ENCODE measurements at places on chromosomes 2 and 18.

GRCh38 chr2:16246281-16246850 is 306.0 kb downstream of the MYCN start:
- no peak for DNase-seq

GRCh38 chr18:43279015-43279744 is 1.9 kb upstream of the SYT4 start:
- DNase-seq: no peak

DNA sequence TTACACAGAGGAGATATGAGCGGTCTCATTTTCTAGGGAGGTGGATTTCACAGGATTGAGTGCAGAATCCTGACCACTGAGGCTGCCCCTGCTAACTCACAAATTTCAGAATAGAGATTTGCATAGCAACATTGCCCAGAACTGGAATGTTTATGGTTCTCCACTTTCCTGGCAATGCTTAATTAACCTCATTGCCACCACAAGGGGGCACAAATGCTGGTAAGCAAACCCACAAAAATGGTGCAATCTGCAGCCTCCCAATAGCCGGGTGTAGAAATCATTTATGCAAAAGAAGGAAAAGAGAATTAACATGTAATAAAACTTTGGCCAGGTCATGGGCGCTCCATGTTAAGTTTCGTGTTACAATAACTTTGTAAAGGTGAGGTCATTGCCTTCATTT is 112.4 kb downstream of the CYRIA start:
- DNase-seq: peak; percentile 17

DNA sequence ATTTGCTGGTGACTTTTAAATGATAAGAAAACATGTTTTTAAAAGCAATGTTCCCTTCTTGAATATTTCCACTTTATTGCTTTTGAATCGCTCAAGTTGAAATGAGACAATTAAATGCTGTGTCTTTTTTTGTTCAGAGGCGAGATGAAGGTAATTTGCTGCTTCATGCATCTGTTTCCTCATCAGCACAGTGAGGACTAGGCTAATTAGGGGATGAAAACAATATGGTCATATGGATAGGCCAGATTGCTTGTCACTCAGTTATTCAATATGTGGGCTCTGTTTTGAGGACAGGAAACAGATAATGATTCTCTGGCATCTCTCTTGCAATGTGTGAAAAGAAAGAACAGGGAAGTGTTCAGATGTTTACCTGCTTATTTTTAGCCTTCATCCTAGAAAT is 61.0 kb downstream of the ERBB4 start:
- DNase-seq: no peak

DNA sequence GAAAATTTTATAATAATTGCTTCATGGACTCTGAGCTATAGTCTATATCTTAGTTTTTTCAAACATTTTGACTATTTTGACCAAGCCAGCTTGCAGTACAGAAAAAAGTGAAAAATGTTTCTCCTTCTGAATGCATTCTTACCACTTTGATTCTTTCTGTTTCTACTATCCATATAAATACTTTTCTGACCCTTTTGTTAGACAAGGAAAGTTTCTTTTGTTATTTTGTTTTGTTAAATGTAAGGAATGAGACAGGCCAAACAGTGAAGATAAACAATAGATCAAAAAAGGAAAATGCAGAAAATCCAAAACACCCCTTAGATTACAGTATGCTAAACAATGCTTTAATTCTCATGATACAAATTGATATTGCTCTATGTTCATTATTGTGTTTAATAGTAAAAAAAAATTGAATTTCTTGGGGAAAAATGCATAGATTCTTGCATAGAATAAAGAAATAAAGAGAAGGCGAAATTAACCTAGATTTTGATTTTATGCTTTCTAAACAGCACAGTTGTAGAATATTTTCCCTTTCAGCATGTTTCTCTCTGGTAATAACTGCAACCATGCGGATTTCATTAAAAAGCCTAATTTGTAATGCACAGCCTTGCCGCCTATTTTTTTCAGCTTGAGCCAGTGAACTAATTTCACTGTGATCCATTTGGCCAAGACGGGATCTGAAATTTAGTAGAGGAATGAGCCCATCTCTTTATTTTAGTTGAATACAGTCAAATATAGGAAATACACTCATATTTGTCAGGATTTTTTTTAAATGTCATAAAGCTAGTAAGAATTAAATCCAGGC is 976 bp downstream of the TNFAIP6 start:
- DNase-seq: no peak

DNA sequence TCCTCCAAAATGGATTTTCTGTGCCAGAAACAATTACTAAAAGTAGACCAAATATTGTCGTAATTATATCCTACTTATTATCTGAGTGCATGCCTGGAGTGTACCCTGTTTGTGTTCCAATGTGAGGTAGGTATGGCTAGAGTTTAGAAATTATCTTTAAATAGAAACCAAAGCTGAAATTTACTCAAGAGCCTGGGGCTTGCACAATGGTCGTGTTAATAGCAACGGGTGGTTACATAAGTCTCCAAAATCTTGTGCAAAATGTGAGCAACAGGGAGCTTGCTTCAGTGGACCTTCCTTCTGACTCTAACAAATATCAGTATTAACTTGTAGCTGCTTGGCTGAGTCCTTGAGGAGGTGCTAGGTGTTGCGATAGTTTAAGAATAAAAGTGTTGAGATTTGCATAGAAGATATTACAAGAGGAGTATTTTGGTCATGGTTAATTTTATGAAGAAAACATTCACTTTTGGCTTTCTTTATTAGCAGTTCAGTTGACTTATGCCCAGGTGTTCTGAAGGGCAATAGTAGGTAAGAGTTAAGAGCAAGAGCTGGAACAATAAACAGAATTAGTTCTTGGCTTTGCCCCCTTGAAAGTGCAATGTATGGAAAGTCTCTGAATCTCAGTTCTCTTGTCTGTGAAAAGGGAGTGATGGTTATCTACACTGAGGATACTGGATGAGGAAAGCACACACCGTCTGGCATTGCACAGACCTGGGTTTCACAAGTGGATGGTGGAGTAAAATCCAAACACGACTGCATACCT is 4.6 kb downstream of the CXCR4 start:
- no peak for DNase-seq

DNA sequence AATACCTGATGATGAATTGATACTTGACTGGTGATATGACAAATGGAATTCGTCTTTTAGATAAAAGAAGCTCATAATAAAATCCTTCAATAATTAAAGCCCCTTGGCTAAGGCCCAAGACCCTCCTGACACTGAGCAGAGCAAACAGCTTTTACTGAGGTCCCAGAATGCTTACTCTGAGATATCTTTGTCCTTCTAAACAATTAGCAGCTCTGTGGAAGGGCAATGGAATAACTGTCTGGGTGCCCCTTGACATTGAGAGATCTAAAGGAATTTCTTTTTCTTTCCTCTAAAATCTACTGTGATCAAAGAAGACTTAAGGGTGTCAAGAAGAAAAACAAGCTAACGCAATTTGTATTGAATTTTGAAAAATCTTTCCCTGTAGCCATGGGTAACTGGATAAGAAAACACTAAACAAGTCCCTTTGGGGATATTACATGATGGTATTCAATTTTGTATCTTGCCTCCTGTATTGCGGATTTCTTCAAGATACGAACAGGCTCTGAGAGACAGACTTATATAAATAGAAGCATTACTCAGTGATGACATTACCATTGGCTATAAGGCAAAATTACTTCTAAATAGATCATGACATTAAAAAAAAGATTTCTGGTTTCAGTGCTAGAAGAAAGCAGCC is 128.8 kb downstream of the MREG start:
- DNase-seq: no peak

- DNase-seq: no peak
Measured at GRCh38 chr2:160498137-160498536, 4.5 kb upstream of the RBMS1 start.

Data from activated T-cell treated with anti-CD3 and anti-CD28 coated beads, Interleukin-2, amount 50 U/mL, for 48 hours (primary cell).